ENCODE measurements at places on chromosomes 2 and 18. TPM values are rescaled to one million over a fixed set of nuclear protein-coding genes. Genes with fewer than 3 reads are reported as not detected.

EVA1A gene
- 0.19 TPM for polyA plus RNA-seq

COA5 gene
- 39.5 TPM for polyA plus RNA-seq

TGFA gene
- 1.3 TPM for polyA plus RNA-seq

DNA sequence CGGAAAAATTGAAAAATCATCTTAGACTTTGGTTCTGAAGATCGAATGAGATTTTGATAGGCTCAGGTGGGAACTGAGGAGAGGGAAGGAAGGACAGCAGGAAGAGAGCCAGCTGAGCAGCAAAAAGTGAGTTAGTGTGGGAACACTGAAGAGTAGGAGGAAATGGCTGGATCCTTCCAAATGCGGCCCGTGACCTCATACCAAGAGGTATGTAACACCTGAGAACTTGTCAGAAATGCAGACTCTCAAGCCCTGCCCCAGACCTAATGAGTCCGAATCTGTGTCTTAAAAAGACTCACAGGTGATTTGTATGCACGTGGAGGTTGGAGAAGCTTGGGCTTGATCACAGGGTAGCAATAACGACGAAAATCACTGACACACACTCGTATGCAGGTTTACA is 42.0 kb downstream of the COL4A3 start:
- no peak for DNase-seq

- no peak for DNase-seq
Measured at GRCh38 chr2:232417489-232417888, 10.8 kb downstream of the ALPG start.

DNA sequence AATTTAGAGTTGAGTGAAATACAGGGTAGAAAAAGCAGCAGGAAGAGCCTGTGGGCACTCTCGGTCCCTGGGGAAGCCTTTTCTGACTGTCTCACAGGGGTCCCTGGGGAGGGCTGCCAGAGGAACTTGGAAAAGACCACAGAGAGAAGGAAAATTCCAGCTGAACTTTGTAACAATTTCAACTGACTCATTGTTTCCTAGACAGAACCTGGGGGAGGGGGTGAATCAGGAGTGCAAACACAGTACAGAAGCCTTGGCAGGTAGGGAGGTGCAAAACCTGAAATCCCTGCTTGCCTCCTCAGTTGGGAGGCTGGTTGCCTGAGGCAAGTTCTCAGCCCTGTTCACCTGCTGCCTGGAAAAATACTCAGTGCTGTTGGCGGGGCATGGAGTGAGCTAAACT is 106.8 kb downstream of the GRB14 start:
- no peak for DNase-seq

DNA sequence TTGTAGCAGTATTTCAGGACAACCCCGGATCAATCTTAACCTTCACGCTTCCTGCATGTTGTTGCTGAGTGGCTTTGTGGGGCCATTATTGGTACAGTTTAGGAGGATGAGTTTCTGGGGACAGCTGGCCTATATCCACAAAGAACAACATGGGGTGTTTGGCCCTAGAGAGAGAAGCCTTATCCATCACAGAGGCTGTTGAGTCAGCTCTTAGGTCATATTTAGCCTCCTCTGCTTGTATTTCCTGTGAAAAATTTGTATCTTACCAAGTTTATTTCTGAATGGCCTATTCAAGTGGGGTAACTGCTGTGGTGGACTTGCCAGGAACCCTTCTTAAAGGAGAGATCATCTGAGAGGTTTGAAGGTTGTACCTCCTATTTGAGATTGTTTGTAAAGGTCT is 77.6 kb downstream of the MAP4K4 start:
- DNase-seq: no peak

DNA sequence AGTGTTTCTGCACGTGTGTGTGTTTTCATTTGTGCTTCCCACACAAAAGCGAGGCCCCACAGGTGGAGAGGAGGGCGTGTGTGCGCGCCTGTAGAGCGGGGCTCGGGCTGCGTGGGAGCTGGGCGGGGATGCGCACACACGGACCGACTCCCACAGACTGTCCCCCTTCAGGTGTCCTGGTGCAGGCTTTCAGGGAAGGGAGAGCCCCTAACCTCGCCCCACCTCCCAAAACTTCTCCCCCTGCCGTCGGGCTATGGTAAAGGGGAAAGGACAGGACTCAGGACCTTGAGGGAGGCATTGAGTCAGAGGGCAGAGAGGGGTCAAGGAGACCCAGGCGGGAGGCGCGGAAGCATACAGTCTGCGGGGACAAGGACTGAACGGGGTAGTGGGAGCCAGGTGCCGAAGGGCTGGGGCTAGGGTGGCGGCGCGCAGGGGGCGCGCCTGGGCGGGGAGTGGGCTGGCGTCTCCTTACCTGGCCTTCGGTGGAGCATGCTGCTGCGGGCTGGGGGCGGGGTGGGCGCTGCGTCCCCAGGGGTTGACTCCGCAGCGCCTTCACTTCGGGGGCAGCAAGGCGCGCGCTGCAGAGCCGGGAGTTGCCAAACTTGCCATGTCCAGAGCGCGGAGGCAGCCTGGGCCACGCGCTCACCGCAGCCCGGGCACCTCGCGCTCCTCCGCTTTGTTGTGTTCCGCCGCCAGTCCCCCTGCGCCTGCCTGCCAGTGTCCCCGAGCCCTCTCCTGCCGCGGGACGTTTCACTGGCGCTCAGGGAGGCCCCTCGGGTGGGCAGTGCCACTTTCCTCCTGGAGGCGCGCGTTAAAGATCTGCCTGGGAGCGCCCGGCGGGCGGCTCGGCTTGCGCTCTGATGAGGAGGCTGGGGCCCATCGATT is 302.0 kb downstream of the NCKAP5 start:
- DNase-seq: no peak

DNA sequence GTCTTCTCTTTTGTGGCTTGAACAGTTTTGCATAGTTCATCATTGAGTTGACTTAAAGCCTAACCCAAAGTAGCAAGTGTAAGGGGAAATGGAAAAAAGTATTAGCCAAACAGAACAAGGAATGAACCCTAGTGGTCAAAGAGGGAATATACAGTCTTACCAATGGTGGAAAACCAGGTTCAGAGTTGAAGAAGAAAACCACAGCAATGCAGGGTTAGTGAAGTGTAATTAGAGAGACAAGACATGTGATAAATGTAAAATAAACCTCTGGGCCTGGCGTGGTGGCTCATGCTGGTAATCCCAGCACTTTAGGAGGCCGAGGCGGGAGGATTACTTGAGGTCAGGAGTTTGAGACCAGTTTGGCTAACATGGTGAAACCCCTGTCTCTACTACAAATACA is 2.4 kb downstream of the TTN start:
- no peak for DNase-seq

DNA sequence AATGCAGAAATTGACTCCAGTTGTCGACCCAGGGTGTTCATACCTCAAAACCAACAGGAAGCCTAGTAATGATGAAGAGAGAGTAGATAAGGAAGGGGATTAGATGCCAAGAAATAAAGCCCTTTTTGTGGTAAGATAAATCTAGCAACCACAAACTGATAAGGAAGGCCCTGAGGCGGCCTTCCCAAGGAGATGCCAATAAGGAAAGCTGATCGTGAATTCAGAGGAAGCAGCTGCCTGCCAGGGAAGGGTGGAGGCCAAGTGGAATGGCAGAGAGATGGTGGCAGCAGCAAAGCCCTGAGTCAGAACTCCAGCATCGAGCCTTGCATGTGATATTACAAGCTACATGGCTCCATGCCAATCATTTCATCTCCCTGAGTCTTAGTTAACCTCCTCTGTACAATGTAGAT is 126.3 kb downstream of the IRS1 start:
- no peak for DNase-seq

DNA sequence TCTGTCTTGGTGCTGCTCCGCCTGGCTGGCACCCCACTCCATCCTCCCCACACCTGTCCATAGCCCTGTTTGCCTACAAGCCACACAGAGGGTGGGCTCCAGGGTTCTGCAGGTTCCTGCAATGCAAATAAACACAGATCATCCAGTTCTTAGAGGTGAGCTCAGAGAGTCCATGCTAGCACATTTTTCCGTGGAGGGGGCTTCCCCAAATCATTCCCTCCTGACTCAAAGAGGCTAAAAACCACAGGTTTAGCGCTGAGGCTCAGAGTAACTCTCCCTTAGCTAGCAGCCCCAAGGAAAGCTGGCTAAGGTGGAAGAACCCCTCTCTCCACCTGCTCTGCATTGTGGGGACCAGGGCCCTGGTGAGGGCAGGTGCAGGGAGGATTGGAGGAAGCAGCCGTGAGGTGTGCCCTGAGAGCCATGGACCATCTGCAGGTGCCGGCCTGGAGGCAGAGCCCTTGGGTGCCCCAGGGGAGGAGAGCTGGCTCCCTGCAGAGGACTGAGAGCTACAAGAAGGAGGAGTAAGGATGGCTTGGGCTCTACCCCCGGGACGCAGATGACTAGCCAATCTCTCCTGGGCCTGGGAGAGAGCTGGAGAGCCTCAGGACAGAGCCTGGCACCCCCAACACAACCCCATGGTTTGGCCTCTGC is 23.8 kb upstream of the TEX44 start:
- peak; percentile 51 for DNase-seq
